ENCODE measurements at places on chromosomes 12 and 14. TPM values are rescaled to one million over a fixed set of nuclear protein-coding genes. Genes with fewer than 3 reads are reported as not detected.

Gene MYL2
- total RNA-seq: not detected

Gene PAWR
- 306 TPM for total RNA-seq

Gene DRAM1
- total RNA-seq: 1.1 TPM

Gene MGP
- 0.64 TPM for total RNA-seq

Gene C1RL
- total RNA-seq: 39.1 TPM

Gene RTL1
- total RNA-seq: not detected

Gene CFAP54
- not detected for total RNA-seq

Gene CCDC59
- total RNA-seq: 40.8 TPM

Gene ESRRB
- not detected for total RNA-seq

Gene LALBA
- not detected for total RNA-seq

Gene KERA
- total RNA-seq: not detected

Gene KRT85
- not detected for total RNA-seq

Gene TAS2R10
- total RNA-seq: 0.36 TPM

Gene OR11G2
- total RNA-seq: not detected

Gene MYO1H
- total RNA-seq: not detected

Gene ERP29
- 74.4 TPM for total RNA-seq

Gene SRGAP1
- 1.0 TPM for total RNA-seq
